ENCODE measurements at places on chromosomes 2 and 18.

GRCh38 chr2:67272195-67272594 is 124.9 kb upstream of the ETAA1 start:
- no peak for DNase-seq

DNA sequence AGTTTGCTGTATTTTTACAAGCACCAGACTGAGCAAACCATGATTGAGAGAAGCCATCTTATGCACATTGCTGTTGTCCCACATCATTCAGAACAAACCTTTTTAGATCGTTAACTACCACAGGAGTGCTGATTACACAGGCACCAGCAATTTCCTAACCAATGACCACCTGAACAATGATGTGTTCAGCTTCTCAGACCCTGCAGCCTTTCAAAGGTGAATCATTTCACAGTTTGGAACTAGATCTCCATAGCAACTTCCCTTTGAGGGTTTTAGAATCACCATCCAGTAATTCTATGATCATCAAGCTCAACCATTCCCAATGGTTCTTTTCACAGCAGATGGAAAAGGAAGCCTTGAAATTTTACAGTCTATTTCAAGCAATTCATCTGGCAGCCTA is 71.4 kb downstream of the OLA1 start:
- DNase-seq = no peak

- DNase-seq = no peak
Measured at GRCh38 chr2:241066893-241067341, 35.2 kb downstream of the MTERF4 start.

- no peak for DNase-seq
Measured at GRCh38 chr2:231181860-231182512, 16.4 kb upstream of the ARMC9 start.

DNA sequence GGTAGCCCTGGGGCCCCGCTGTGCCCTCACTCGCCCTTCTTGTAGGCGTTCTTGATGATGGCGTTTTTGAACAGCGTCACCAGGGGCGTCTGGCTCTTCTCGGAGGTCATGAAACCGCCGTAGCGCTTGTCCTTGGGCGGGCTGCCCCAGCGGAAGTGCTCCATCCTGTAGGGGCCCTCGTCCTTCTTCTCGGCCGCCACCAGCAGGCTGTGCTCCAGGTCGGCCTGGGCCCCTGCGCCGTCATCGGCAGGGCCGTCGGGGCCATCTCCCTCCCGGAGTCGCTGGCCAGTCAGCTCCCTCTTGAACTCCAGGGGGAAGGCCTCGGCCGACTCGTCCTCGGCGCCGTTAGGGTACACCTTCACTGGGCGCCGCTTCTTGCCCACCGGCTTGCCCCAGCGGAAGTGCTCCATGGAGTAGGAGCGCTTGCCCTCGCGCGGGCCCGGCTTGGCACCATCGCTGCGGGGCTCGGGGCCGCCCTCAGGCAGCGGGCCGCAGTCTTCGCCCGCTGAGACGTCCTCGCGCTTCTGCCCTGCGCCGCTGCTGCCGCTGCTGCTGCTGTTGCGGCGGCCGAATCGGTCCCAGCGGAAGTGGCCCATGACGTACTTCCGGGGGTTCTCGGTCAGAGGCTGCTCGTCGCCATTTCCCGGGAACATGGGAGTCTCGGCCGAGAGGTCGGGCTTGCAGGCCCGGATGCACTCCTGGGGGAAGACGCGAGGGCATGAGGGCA is 7.2 kb downstream of the POMC start:
- peak; percentile 71 for DNase-seq

DNA sequence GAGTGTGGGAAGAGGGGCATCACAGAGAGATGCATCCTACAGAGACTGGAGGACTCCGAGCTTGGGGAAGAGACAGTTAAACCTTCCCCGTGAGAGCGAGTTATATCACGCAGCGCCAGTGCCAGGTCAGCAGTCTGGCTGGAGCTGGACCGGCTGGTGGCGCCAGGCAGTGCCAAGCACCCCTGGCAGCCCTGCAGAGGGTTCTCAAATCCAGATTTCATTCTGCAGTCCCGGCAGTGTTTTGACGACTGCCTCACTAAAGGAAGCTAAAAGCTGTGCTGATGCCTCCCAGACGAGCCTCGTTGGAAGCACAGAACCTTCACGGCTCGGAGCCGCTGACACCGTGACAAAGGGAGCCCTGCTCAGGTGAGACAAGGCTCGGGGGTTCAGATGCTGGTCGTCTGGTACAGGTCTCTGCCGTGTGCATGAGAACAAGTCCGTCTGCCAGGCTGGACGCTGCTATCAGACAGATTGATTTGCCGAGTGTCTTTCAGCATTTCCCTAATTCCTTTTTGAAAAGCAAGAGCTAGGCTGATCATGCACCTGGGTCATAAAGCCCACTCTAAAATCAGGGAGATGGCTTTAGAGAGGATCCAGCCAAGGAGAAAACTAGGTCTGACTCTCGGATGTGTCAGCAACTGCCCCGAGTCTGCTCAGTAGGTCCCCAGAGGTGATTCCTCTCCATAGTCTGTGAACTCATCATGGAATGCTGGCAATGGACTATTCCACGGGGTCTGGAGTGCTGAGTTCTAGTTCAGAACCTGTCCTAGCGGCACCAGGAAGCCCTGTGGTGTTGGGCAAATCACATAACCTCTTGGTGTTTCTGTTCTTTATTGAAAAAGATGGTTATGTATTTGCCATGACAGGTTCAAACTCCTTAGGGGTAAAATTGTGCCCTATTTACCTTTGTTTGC is 240.6 kb downstream of the SOX11 start:
- no peak for DNase-seq

GRCh38 chr18:49849331-49850217 is 36.2 kb upstream of the ACAA2 start:
- no peak for DNase-seq

DNA sequence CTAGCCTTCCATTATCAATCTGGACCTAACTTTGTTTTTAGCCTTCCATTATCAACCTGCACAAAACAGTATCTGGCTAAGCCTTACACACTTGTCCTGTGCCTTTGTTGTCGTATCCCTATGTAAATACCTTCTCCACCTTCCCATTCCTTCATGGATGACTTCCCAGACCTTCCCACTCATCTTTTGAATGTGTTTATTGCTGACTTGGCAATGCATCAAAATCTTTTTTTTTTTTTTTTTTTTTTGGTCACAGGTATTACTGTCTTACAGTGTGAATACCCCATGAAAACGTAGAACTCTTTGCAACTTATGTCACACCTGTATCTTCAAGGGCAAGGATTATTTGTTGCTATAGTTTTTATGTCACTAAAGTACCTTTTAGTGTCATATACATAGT is 25.7 kb downstream of the RPE start:
- no peak for DNase-seq

GRCh38 chr2:210392469-210392881 is 77.5 kb upstream of the MYL1 start:
- no peak for DNase-seq

- DNase-seq = no peak
Measured at GRCh38 chr18:2881840-2882195, 35.0 kb downstream of the EMILIN2 start.

DNA sequence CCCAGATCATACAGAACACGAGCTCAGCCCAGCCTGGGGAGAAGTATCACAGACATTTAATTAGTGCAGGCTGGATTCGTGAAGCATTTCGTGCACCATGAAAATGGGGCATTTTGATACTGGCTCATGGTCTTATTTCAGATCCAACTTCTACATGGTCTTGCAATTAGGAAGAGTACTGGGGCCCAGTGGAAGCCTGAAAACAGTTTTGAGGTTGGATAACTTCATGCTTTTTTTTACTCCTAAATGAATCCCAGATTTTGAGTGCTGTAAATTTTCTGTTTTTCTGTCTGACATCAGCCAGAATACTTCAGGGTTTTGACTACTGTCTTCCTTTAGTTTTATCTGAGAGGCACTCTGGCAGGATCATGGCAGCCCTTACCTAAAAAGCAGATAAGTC is 160.1 kb downstream of the GFPT1 start:
- no peak for DNase-seq

DNA sequence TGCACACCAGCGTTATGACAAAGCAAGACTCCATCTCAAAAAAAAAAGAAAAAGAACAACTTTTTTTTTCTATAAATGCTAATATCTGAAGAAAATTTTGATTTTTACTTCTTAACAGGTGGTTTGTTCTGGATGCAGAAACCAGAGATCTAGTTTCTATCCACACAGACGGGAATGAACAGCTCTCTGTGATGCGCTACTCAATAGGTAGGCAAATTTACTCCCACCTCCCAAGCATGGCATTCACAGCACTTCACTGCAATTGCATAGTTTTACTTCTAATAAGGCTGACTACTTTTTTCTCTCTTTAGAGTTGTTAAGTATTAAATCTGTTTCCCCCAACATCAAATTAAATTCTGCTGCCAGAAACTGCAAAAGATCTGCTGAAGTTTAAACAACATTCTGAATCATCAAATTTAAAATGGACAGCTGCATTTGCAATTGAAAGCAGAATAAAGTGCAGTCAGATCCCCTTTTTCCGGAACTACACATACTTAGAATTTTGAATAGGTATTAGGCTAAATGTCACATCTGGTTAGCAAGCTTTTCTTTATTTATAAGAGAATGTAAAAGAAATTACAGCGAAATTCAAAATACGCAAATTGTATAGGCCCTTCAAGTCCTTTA is 45.1 kb downstream of the COX7A2L start:
- DNase-seq = no peak

Data from stimulated activated CD4-positive, alpha-beta T cell treated with anti-CD3 and anti-CD28 coated beads, Interleukin-4, amount 100 ng/mL, for 4 hours (primary cell).